Heart right ventricle (tissue), 16 donors: ENCODE measurements at places on chromosomes 2 and 18. TPM values are rescaled to one million over a fixed set of nuclear protein-coding genes. Genes with fewer than 3 reads are reported as not detected.

The ALPI gene
- polyA plus RNA-seq = not detected

The CNOT11 gene
- polyA plus RNA-seq = 20.7 TPM

The DYSF gene
- 20.6 TPM for polyA plus RNA-seq

The MARCO gene
- 0.66 TPM for polyA plus RNA-seq

The DLX1 gene
- 0.10 TPM for polyA plus RNA-seq

The CFAP65 gene
- not detected for polyA plus RNA-seq

The CCL20 gene
- polyA plus RNA-seq = not detected

The GPR45 gene
- polyA plus RNA-seq = not detected

The MALT1 gene
- polyA plus RNA-seq = 4.4 TPM

The C2orf80 gene
- not detected for polyA plus RNA-seq

The KCNG2 gene
- polyA plus RNA-seq = not detected

DNA sequence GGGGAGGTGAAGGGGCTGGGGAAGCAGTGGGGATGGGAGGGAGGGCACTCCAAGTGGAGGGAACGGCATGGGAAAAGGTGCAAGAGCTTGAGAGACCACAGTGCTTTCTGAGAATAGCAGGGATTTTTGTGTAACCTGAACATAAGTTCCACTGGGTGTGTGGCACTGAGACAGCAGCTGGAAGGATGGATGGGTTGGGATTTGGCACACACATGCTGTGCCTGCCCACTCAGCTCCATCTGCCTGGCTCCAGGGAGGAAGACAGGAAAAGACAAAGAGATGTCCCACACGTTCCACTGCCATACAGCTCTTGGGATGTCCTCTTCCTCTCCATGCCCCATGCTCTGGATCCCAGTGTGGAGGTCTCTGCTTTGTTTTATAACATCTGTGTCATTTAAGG is 114.1 kb upstream of the TEX51 start:
- DNase-seq = no peak

DNA sequence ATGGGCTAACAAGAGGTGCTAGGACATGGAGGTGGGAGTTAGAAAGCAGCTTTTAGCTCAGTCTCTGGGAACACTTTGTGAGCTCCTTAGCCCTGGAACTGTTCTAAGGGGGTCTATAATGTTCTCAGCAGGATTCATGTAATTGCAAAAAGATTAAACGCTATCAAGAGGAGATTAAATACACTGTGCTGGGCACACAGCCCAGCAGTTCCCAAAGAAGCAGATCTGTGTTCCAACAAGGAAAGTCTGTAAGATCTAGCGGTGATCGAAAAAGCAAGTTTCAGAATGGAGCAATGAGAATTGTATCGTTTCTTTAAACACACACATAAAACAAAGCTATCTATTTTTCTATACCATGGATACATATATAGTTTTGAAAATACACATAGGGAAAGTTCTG is 2.4 kb upstream of the ARID5A start:
- DNase-seq = no peak

GRCh38 chr18:48194591-48195181 is 214.5 kb downstream of the ZBTB7C start:
- DNase-seq = no peak

GRCh38 chr18:23106575-23106974 is 28.7 kb upstream of the CABLES1 start:
- DNase-seq = no peak

DNA sequence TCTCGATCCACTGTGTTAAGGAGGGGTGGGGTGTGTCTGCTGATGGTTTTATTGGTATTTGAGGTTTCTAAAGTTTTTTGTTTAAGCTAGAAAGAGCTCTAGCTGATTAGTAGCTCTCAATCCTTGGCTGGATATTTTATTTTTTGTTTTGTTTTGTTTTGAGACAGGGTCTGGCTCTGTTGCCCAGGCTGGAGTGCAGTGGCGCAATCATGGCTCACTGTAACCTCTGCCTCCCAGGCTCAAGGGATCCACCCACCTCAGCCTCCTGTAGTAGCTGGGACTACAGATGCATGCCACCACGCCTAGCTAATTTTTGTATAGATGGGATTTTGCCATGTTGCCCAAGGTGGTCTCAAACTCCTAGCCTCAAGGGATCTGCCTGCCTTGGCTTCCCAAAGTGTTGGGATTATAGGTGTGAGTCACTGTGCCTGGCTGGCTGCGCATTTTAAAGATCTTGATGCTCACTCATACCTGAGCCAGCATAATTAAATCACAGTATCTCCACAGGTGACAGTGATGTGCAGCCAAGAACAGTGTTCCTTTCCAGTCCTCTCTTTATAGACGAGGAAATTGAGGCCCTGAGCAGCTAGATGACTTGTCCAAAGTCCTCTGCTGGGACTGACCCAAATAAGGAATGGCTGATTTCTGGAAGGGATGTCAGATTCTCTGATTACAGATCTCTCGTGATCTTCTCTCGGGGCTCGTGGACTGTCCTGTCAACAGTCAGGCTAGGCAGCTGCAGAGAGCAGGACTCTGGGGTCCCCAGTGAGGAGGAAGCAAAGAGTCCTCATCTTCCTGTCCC is 44.5 kb downstream of the SPTBN1 start:
- DNase-seq = peak; percentile 36

GRCh38 chr2:198008230-198008629 is 203.8 kb downstream of the PLCL1 start:
- no peak for DNase-seq

DNA sequence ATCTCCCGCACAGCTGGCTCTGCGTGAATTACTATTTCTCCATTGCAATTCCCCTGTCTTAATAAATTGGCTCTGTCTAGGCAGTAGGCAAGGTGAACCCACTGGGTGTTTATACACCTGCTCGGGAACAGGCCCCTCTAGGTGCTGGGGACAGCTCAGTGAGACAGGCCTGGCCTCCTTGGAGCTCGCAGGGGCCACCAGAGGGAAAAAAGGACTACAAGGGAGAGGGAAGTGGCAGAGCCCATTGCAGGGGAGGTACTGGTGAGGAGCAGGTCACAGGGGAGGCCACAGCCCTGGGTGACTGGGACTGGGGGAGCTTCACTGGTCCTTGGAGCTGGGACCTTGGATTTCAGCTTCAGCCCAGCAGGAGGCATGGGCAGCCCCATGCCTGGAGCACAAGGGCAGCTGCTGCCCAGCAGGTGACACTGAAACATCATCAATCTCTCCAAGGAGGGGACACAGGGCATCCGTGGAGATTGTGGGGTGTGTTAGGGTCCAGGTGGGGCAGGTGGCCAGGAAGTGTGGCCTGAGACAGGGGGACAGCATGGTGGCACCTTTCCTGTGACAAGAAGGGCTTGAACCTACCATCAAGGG is 31.2 kb downstream of the NGEF start:
- no peak for DNase-seq

DNA sequence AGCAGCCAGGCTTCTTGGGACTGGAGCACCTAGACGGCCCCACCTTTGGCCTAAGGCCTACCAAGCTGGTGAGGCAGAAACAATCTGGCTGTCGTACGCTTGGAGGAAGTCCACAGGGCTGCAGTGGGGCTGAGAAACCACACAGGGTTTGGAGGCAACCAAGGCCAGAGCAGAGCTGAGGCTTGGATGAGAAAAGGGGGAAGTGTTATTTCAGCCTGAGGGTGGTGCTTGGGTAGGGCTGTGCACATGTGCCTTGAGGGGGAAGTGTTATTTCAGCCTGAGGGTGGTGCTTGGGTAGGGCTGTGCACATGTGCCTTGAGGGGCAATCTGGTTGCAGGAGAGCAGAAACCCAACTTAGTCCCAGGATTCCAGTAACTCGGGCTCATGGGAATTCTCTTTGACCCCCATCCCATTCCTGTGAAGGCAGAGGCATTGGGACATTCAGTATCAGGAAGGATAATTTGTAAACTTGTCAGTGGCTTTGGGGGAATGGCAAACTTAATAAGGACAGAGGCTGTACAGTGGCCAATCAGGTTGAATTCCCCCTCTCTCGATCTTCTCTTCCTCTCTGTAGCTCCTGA is 971 bp upstream of the FBXO41 start:
- DNase-seq = no peak

DNA sequence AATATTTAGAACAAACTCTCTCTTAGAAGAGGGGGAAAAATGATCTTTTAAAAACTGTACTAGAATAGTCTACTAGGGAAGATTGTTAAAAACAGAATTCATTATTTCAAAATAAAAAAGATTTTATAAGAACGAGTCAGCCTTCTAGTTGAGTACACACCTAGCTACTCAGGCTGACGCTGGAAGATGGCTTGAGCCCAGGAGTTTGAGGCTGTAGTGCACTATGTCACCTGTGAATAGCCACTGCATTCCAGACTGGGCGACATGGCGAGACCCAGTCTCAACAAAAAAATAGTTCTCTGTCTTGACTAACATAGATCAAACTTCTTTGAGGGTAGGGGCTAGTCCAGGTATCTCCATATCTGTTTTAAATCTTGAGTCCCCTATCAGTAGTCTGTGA is 33.9 kb downstream of the ERLEC1 start:
- DNase-seq = no peak

GRCh38 chr2:240622060-240622411 is 3.2 kb upstream of the GPR35 start:
- no peak for DNase-seq

GRCh38 chr2:134999521-134999920 is 47.7 kb downstream of the MAP3K19 start:
- DNase-seq = no peak

- no peak for DNase-seq
Measured at GRCh38 chr2:15306706-15307105, 254.4 kb downstream of the NBAS start.

DNA sequence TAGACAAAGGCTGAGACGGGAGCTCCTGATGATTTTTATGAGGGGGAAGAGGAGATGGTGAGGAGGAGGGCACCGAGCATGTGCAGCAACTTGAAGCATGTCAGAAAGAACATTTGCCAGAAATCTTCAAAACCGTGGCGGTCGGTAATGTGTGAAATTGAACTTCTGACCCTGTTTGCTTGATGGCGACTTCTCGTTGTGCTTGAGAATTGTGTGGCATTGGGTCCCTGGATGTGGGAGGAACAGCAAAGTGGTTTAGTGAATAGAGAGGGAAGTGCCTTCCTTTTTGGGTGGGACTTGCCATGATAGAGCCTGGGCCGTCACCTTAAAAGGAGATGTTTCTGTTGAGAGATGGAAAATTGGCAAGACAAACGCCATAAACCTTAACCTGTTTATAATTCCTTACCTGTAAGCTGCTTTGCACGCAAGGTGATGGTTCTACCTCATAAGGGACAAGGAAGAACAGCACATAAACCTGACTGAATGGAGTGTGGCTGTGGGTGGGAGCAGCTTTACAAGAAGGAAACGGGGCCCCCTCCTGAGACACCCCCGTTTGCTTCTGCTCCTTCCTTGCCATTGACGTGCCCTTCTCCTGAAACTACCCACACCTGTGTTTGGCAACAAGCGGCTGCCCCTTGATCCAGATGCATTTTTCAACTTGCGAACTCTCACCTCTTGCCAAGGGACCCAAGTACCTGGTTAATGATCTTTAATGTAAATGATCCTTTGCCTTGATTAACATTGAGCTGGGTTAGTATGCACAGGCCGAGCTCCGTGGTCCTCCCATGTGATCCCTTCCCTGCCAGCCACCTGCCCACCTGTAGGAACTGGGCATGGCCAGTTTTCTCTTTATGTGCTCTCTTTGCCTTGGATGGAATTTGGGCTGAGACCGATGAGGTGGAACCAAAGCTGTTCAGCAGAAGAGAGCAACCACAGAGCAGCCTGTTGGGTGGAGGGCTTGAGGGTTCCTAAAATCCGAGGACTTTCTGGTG is 153.2 kb downstream of the NEDD4L start:
- no peak for DNase-seq

- DNase-seq = no peak
Measured at GRCh38 chr2:101706819-101707177, 9.3 kb downstream of the MAP4K4 start.

DNA sequence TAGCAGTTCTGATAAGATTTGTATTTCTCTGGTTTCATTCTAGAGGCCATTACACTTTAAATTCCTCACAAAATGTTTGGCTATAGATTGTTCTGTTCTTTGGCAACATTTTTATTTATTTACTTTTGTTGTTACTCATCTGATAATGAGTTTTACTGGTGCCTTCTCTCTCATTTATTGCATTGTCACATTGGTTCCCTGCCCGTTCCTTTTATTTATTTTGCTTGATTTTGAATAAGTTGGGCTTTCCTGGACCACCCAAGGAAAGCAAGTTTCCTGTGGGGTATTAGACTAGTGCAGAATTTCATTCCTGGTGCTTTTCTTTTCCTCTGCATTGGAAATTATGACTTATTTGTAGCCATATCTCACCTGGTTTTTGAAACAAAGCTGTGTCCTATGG is 232.0 kb downstream of the SOCS6 start:
- no peak for DNase-seq

- DNase-seq = no peak
Measured at GRCh38 chr2:241053576-241054251, 48.4 kb downstream of the MTERF4 start.

DNA sequence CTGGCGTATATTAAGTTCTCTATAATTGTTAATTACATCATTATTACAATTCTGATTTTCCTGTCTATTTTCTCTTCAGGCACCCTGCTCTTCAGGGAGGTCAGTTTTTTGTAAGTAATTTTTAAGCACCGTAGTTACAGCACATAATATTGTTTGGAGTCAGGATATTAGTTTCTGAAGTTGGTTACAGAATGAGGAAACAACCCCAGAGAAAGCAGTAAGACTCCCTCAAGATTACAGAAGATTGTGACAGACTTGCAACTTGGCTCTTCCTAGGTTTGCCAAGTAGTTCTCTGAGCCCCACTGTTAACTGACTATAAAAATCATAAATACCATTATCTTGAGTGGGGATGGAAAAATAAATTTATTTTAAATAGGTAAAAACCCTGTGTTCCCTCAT is 921 bp downstream of the RPE start:
- DNase-seq = no peak

GRCh38 chr18:70148039-70148938 is 57.2 kb downstream of the RTTN start:
- no peak for DNase-seq

DNA sequence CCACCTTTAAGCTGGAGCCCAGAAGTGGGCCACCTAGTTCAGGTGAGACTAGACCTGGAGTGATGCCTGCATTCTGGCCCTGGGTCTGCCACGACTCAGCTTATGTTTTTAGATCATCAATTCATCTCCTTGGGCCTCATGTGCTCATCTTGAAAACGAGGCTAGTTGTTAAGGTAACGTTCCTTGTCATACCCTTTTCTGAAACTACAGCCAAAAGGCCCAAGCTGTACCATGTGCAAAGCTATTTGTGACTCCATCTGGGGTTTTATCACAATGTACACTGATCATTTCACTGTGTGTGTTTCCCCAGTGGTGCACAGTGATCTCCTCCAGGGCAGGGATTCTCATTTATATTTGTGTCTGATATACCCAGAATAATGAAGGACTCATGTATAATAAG is 138.4 kb upstream of the COPS8 start:
- no peak for DNase-seq

- DNase-seq = no peak
Measured at GRCh38 chr2:224596289-224596688, 11.1 kb upstream of the CUL3 start.

- DNase-seq = no peak
Measured at GRCh38 chr2:238873841-238874240, 26.0 kb downstream of the TWIST2 start.

- DNase-seq = no peak
Measured at GRCh38 chr2:17065536-17065935, 399.9 kb upstream of the CYRIA start.
